ENCODE measurements at places on chromosomes 6 and 20. TPM values are rescaled to one million over a fixed set of nuclear protein-coding genes. Genes with fewer than 3 reads are reported as not detected.

DNA sequence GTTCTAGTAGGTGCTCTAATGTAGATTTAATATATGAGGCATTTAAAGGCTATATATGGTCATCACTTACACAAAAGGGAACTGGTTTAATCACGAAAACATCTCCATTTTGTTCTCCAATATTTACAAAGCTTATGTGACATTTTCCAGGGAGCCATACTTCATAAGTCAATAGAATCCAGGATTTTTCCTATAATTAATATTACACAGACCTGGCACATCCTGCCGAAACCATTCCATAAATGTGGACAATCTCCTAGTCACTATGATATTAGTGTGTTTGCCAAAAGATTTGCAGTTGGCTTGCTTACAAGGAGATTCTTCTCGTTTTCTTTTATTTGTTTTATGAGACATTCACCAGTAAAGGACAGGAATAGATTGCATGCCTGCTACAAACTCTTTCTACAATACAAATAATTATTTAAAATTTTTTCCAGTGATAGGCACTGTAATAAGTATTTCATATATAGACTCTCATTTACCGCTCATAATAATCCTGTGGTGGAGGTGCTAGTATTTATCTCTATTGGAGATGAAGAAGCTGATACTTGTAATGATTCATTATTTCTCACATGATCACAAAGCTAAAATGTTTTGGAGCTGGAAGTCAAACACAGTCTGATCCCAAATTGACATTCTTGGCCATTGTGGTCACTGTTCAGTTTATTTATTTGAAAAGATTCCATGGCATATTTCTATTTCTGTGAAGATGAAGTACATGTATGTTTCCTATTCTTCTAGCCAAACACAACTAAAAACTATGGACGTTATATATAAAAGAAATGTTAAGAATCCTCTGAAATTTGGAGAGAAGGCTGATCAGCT lies 597.0 kb downstream of the HTR1B start:
- no peak overlapping the region for H3K27ac ChIP-seq
- H3K36me3 ChIP-seq, result no peaks in the 10 kb centered on the region
- H3K4me1 ChIP-seq, result no peaks in the 10 kb centered on the region
- DNase-seq, result no peak
- H3K4me3 ChIP-seq, result no peak overlapping the region

DNA sequence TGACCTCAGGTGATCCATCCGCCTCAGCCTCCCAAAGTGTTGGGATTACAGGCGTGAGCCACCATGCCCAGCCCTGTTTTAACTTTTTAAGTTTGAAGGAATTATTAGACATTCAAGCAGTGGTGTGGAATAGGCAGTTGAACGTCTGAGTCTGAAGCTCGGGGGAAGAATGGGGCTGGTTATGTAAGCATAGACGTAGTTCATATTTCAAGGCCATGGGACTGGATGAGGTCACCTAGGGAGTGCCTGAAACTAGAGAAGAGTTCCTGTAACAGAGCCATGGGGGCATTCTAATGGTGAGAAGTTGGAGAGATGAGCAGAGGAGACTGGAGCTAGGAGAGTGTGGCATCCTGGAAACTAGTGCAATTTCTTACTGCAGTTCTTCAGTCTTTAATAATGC lies 6.4 kb downstream of the CDKAL1 start:
- H3K27me3 ChIP-seq, result no peaks in the 10 kb centered on the region
- DNase-seq, result no peak
- no peaks in the 10 kb centered on the region for H3K36me3 ChIP-seq
- H3K4me3 ChIP-seq, result no peak overlapping the region
- H3K27ac ChIP-seq, result no peak overlapping the region

DNA sequence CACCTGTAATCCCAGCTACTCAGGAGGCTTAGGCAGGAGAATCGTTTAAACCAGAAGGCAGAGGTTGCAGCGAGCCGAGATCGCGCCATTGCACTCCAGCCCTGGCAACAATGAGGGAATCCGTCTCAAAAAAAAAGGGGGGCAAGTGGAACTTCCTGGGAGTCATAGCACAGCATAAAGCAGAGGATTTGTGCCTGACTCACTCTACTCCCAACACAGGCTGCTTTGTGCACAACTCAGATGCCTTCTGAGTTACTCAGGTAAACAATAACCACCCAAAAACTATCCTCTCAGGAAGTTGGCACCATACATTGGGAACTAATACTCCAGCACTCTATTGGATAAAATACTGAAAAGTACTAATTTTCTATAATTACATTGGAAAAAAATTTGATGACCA lies 2.5 kb upstream of the TMEM244 start:
- no peak overlapping the region for H3K4me3 ChIP-seq
- H3K4me1 ChIP-seq, result no peaks in the 10 kb centered on the region
- no peaks in the 10 kb centered on the region for H3K36me3 ChIP-seq
- no peak for DNase-seq

GRCh38 chr20:63980317-63980805 lies 571 bp upstream of the PRPF6 start:
- peaks cover 3% of the 10 kb centered on the region for H3K4me1 ChIP-seq
- peak overlapping the region; percentile 23 for H3K4me3 ChIP-seq
- no peak for DNase-seq
- peaks cover 9% of the 10 kb centered on the region for H3K36me3 ChIP-seq
- H3K27ac ChIP-seq, result peak overlapping the region; percentile 39

DNA sequence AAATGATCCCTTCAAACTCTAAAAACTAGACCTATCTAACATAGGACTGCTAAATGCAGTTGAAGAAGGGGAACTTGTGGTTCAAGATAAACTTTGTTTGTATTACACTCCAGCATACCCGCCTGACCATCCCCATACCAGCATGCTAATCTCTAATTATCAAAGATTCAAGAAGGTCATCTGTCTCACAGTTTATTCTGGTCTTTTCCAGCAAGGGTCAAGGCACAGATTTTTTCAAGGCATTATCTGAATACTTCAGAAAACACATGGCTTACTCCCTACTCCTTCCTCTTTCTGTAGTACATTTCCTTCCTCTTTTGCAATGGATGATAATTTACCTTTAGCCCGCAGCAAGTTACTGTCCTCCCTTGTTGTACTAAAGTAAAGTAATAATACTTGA lies 174.1 kb downstream of the PKHD1 start:
- no peak overlapping the region for H3K4me3 ChIP-seq
- H3K27me3 ChIP-seq, result no peaks in the 10 kb centered on the region
- H3K27ac ChIP-seq, result no peak overlapping the region
- no peak for DNase-seq
- no peaks in the 10 kb centered on the region for H3K4me1 ChIP-seq

Gene IL17F
- total RNA-seq, result not detected

Gene DPM1
- total RNA-seq, result 32.4 TPM

Gene GCNT2
- total RNA-seq, result 12.5 TPM

Measured in kidney (tissue), 22 donors.